ENCODE measurements at places on chromosomes 1 and 21.

GRCh38 chr1:201683397-201683796 lies 144.5 kb downstream of the NAV1 start:
- DNase-seq = no peak

DNA sequence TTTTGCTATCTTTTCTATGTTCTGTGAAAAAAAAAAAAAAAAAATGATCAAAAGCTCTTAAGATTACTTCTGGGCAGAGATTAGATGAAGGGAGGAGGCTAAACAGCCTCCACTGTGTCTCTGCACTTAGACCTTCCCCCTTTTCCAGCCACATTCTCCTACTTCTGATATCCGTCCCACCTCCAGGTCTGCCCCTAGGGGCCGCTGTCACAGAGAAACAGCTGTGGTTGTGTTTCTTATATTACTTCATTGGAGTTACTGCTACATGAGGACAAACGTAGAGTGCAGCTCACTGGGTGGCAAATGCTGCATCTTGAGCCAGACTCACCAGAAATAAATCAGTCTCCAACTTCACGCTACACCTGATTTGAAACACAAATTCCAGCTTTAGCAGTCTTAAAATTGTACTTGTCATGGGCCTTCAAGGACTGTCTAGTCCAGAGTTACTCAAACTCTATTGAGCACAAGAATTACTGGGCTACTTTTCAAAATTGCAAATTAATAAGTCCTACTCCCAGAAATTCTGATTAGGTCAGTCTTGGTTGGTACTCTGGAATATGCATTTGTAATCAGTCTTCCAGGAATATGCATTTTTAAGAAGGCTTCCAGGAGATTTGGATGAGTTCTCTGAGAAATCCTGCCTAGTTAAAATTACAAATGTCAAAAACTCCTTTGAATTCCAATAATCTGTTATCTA lies 125.2 kb upstream of the PTBP2 start:
- peak; percentile 23 for DNase-seq

GRCh38 chr1:162412002-162412401 lies at the start of gene SH2D1B:
Gene SH2D1B, minus strand, starts transcription at chr1:162412136. Its CDS starts 120 bp downstream, at chr1:162412016.
- peak; percentile 20 for DNase-seq

- DNase-seq = peak; percentile 76
These were observed at the start of gene SCCPDH for GRCh38 chr1:246724016-246724730. Gene SCCPDH, plus strand, starts transcription at chr1:246724409. Its CDS starts 14 bp downstream, at chr1:246724423.

DNA sequence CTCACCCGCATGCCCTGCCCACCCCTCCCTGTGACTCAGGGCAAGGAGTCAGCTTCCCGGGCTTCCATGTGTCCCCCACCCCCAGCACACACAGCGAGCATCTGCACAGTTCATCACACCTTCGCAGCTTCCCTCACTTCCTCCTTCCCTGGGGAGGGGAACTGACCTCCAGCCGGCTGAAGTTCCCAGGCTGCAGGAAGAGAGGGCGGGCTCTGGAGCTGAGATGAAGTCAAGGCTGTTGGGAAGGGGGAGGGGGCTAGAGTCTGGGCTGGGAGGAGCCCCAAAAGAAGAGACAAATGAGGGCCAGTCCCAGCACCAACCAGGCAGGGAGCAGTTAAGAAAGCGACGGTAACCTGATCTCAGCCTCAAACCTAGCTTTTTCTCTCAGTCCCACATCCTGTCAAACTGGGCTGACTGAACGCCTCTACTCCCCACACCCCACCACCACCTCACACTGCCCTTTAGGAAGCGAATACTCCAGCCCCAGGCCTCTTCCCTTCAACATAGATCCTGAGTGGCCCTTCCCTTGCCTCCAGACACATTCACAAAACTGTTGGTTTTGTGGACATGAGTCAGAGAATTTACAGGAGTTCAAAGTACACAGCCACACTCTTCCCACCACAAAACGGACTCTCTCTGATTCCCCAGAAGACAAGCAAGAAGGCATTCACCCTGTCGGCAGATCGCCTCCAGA lies 1.8 kb downstream of the RHOC start:
- DNase-seq = peak; percentile 99

- DNase-seq = no peak
These were observed 3.4 kb downstream of the KRTAP10-11 start for GRCh38 chr21:44649521-44650100.

DNA sequence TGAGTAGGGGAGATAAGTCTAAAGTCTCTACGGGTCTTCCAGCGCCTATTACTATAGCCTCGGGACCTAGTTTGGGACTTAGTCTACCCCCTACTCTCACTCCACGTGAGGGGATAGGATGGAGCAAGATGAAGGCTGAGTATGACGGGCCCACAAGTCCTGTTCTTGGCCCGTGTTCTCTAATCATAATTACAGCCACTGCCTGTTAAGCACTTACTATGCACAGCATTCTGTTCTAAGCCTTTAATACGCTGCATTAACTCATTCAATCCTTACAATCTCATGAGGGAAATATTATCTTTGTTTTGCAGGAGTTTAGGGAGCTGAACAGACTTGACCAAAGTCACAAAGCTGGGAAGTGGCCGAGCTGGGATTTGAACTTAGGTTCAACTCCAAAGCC lies 23.9 kb upstream of the EPB41 start:
- DNase-seq = no peak

GRCh38 chr1:19210772-19211549 lies 895 bp upstream of the UBR4 start:
- DNase-seq = peak; percentile 13

- DNase-seq = peak; percentile 13
These were observed 2.1 kb downstream of the TAF12 start for GRCh38 chr1:28640766-28641165.

- no peak for DNase-seq
These were observed 42.4 kb downstream of the DOP1B start for GRCh38 chr21:36199021-36199420.

DNA sequence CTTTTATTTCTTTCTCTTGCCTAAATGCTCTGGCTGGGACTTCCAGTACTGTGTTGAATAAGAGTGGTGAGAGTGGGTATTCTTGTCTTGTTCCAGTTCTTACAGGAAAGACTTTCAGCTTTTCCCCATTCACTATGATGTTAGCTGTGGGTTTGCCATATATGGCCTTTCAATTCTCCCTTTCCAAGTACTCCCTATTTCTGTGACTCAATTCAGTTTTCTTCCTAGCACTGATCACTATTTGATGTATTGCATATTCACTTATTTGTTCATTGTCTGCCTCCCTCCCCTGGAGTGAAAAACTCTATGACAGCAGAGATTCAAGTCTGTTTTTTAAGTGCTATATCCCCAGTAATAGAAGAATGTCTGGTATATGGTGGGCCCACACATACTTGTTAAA lies 618.2 kb upstream of the CAMK1G start:
- peak; percentile 14 for DNase-seq

DNA sequence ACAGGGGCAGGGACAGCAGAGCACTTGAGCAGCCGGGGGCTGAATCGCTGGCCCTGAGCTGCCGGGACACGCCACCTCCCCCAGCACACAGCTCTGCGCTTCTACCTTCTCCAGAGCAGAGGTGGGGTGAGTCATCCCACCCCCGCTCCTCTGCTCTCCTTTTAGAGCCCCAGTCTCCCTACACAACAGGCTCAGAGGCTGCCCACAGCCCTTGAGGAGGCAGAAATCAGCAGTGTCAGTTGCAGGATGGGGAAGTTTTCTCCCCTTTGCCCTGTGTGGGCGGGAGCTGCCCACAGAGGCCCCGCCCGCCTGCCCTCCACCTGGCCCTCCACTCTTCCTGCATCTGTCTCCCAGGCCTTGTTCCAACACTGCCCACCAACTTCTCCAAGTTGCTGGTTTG lies 94.6 kb downstream of the STUM start:
- peak; percentile 21 for DNase-seq

DNA sequence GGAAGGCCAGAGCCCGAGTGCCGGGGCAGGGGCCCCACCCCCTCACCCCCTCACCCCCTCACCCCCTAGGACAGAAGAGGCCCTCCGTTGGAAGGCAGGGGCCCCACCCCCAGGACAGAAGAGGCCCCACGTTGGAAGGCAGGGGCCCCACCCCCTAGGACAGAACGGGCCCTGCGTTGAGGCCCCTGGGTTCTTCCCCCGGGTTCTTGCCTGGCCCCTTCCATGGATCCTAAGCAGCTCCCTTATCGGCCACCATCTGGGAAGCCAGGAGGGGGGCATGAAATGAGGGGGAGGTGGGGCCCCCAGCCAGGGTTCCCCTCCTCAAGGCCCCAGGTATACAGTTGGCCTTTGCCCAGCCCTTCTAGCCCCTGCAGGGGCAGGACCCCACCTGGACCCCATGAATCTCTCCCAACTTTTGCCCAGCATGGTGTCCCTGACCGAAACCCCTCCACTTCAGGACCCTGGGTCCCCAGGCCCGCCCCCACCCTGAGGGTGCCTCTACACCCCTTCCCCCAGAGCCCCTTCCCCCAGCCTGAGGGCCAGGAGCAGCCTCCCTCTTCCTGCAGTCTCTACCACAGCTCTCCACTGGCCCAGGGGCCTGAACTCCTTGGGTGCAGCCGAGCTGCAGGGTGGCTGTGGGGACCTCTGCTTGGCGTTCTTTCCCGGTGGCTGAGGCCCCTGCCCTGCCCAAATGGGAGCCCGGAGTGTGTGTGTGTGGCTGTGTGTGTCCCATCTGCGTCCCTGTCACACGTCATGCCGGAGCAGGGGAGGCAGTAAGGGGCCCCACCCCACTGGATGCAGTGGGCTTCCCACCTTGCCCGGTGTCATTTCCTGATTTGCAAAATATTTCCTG lies 4.3 kb upstream of the VWA1 start:
- DNase-seq = no peak

- peak; percentile 66 for DNase-seq
These were observed 3.5 kb downstream of the CRNN start for GRCh38 chr1:152410599-152410998.

DNA sequence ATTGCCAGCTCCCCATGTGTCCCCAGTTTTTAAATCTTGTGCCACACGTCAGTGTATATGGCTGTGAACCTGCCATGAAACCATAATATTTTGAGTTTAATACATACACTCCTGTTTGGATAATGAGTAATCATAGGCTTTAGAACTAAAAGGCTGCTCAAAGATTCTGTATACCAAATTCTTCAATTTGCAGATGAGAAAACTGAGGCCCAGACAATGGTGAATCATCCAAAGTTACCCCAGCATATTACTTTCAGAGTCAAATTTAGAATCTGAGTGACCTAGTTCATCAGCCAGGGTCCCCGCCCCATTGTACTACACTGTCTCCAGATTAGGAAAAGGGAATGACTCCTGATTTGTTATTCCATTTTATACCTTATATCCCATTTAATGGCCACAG lies 224.6 kb downstream of the FGGY start:
- peak; percentile 74 for DNase-seq

- no peak for DNase-seq
These were observed 17.1 kb upstream of the SCMH1 start for GRCh38 chr1:41259221-41259620.

DNA sequence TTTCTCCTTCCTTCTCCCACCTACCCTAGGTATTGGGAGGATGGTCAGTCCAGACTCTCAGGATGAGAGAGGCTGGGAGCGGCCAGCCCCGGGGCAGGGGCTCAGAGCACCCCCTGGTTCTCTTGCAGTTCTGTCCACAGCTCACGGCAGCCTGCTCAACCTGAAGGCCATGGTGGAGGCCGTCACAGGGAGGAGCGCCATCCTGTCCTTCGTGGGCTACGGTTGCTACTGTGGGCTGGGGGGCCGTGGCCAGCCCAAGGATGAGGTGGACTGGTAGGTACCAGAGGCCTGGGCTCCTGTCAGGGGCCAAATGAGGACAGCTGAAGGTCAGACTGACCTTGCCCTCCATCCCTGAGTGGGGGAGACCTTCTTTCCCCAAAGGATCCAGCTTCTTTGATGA lies 4.2 kb downstream of the PLA2G2F start:
- DNase-seq = no peak

GRCh38 chr1:117754061-117754969 lies 148.5 kb downstream of the TENT5C start:
- peak; percentile 62 for DNase-seq
